ENCODE measurements at places on chromosomes 6 and 20. TPM values are rescaled to one million over a fixed set of nuclear protein-coding genes. Genes with fewer than 3 reads are reported as not detected.

DNA sequence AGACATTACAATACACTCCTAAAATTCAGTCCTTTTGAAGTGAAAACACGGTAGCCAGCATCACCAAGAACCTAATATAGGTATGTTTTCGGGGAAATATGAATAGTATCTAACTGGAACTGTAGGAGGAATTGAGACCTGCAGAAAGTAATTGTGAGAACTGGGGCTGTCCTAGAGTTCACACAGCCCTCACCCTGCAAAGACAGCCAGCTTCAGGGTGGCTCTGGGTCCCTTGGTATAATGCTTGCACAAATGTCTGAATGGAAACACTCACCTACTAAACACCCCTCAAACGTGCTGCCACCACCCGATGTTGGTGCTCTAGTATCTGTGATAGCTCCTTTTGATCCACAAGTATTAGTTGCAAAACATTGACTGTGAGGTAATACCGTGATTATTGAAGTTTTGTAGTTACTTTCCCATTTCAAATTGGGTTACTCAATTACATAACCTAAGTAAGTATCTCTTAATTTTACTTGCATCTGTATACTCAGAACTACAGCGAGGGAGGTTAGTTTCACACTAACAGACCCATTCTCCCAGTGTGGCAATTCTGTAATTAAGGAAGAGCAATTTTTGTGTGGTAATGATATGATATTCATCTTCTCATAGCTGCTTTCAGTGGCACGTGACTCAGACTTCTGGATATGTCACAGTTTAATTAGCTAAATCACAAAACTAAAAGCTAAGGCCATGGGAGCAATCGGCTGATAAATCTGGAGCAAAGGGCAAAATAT is 129.5 kb downstream of the INSM1 start:
- no peak for DNase-seq

GRCh38 chr20:7696311-7696710 is 243.9 kb downstream of the HAO1 start:
- DNase-seq: no peak

DNA sequence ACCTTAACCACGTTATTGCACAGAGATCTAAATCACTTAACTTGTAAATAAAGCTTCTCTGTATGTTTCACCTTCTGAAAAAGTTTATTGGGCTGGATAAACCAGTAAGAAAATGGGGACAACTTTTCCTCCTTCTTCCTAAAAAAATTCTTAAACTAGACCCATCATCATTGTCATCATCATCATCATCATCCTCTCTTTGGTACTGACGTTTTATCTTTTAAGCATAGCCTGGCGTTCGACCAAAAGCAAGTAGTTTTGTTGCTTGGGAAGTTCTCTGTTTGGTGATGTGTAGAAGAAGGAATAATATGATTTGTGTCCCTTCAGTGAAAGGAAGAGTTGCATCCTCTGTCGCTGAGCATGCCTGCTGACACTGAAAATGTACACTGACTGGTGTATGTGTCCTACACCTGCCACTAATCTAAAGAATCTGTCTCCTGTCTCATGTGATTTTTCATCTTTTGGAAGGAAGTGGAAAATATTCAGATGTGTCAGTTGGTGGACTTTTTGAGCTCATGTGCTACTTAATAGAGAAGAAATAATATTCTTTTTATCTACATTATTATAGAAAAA is 2.5 kb downstream of the CLVS2 start:
- no peak for DNase-seq

DNA sequence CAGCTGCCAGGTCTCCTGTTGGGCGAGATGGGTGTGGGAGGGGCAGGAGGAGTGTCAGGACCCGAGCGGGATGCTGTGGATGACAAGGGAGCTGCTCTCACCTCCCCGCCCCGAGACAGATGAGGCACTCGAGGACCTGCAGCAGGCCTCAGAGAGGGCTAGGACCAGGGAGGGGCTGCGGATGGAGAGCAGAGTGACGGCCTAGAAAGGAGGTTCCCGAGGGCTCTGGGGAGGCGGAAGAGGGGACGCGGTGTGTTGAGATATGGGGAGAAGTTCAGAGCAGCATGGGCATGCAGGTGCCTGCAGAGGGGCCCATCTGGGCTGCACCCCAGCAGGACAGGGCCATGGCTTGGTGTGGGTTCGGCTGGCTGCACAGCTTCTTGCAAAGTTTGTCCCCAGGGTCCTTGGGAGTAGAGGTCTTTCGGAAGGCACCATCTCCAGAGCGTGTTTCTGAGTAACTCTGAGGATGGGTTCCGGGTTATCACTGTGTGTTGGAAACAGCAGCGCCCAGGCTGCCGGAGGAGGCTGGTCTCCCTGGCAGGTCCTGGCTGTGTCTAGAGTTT is 104.6 kb downstream of the PAX1 start:
- DNase-seq: no peak

DNA sequence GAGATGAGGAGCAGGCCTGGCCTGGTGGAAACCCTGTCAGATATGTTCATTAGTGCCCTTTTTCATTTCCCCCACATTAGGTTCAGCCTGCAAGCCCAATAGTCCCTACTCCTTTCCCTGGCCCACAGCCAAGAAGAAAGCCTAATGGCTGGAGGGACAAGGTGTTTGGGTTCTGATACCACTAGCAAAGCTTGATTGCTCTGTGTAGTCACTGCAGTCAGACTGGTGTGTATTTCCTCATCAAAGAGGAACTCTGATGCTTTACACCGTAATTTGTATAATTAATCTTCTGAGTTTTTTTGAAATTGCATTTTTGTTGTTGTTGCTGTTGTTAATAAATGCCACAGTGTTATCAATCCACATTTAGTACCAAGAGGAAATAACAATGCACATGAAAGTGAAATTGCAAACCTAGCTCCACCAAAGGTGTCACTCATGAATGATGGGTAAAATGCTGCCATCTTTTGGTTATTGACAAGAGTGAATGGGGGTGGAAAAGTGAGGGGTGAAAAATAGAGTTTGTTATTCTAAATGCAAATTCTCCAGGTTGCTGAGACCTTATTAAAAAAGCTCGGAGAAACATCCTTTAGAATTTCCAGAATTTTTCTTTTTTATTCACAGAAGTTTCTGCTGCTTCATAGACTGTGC is 320.2 kb upstream of the POU3F2 start:
- no peak for DNase-seq

DNA sequence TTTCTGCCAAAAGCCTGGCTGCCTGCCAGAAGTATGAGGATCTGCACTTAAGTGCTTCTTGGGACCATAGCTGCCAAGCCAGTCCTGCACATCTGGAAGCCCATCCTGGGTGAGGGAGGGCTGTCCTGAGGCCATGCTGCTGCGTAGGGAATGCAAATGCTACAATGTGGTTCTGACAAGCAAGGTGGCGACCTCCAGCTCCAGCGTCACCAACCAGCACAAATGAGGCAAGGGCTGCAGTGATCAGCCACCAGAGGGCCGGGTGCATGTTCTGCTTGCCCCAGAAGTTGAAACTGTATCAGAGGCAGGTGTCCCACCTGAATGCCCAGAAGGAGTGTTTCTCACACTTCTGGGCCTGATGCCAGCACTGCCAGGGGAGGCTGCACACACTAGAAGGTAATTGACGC is 99.1 kb upstream of the KCNQ5 start:
- DNase-seq: no peak

DNA sequence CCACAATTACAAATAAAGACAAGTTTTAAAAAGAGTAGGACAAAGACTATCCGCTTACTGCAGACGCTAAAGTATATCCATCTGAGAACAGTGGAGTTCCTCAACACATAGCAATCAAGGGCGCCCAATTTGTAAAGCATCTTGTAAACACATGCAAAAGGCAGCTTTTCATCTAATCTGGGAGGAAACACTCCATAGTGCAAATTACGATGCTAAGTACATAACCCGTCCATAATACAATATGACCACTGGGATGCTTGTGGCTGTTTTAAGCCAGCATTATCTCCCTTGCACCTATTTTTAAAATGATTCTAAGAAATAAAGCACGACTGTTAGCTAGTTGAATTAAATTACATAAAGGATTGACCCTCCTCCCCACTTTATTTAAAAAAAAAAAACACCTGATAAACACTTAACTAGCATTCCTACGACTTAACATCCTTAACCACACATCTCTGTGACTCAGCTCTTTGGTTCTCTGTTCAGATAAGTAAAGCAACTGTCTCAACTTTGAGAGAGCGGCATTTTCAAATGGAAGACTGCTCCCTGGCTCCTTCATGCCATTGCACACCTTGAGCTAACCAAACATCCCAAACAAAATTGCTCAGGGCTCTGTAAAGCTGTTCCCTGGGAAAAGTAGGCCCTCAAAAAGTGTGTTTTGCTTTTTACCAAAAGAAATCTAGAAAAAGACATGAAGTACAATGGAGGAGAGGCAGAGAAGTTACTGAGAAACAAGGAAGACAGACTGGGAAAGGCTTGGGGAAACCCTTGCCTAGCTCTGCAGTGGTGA is 14.2 kb downstream of the SLC22A23 start:
- DNase-seq: no peak

DNA sequence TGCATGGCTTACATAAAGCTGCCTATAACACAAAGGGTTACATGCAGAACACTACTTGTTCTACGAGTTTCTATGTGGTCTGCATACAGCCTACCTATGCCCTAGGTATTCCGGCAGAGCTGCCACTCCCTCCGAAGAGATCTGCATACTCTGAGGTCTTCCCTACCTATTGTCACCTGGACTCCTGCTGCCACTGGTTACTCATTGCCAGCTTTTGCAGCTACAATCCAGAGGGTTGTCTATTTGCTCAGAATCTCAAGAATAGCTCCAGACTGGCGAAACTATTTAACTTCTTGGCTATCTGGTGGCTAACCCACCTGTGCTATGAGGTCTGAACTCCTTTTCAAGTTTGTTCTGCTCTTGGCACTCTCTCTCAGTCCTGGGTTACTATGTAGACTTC is 323.3 kb downstream of the BMP2 start:
- no peak for DNase-seq

DNA sequence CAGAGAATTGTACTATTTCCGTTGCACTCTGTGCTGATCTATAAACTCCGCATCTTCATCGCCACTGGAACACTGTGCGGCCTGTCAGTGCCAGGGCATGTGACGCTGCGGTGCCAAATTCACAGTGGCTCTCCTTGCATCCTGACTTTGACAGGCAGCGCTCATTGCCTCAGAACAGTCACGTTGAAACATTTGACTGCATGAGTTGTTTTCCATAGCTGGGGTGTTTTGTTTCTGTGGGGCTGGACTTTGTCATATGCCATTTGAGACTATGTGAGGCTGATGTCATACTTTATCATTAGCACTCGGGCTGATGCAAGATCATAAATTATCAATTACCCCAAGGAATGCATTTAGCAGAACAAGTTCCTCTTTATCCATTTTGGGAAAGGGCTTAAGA is 32.7 kb downstream of the CFAP61 start:
- DNase-seq: no peak

DNA sequence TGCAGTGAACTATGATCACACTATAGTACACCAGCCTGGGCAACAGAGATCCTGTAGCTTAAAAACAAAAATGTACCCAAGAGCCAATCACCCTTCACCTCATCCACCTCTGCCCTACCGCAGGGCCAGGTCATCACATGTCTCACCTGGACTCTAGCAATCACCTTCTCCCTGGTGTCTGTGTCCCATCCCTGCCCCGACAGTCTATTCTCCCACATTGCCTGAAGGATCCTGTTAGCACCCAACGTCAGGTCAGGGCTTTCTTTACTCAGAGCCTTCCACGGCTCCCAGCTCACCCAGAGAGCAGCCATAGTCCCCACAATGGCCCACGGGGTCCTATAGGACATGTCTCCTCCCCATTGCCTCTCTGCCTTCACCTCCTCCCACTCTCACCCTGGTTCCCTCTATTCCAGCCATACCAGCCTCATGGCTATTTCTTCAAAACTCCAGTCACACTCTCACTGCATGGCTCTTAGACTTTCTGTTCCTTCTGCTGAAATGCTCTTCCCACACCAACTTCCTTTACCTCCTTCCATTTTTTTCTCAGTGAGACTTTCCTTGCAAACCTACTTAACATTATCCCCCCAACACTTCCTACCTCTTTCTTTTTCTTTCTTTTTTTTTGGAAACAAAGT is 22.5 kb upstream of the ARFGEF2 start:
- DNase-seq: no peak

DNA sequence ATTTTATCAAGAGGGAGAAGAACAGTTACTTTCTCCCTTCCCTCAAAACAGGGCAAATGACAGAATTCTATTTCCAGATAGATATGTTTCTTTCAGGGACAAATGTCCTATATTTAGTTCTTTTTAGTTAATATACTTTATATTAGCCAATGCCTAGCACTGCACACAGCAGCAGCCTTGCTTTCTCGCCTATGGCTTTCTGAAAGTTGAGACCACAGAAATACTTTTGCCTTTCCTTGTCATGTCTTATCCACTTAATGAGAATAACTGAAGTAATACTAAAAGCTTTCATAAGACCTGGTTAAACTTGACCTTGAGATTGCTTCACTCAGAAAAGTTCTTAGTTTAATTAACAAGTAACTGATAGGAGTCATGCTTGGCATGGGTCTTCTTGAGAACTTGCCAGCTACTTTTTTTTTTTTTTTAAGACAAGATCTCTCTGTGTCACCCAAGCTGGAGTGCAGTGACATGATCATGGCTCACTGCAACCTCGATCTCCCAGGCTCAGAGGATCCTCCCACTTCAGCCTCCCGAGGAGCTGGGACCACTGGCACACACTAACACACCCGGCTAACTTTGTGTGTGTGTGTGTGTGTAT is 159.3 kb downstream of the CDKAL1 start:
- no peak for DNase-seq

GRCh38 chr20:31975874-31976273 is 7.9 kb downstream of the XKR7 start:
- no peak for DNase-seq

GRCh38 chr20:54335299-54335698 is 127.4 kb downstream of the PFDN4 start:
- DNase-seq: no peak

DNA sequence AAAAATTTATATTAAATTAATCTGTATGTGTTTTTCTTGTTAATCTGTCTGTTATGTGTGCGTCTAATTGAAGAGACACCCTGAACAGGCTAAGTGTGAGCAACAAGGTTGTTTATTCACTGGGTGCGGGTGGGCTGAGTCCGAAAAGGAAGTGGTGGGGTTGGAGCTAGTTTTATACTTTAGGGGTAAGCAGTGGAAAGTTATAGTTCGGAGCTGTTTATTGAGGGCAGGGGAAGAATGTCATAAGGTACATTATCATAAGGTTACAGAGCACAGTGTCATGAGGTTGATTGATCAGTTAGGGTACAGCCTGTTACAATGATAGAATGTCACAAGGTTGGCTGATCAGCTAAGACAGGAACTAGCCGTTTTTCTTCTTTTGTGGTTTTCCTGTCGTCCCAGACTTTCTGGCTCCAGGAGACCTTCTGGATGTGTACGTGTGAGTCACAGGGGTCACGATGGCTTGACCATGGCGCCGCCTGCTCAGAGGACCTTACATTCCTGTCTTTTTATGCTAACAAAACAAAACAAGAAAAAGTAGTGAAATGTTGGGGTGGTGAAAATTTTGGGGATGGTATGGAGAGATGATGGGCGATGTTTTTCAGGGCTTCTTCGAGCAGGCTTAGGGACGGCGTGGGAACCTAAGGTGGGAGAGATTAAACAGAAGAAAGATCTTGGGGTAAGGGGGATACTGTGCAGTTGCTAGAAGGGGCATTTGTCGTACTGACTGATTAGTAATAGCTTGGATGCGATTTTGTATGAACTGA is 754.0 kb upstream of the ADGRB3 start:
- DNase-seq: no peak

Gene HEY2
- total RNA-seq: 19.9 TPM

Gene NEURL2
- 12.5 TPM for total RNA-seq

Gene LY6G6D
- not detected for total RNA-seq

Gene TMEM217
- 2.1 TPM for total RNA-seq

Data from ovary (tissue), 10 donors.